Forelimb muscle (tissue), 1 donor: ENCODE measurements at places on chromosomes 7 and 10. TPM values are rescaled to one million over a fixed set of nuclear protein-coding genes. Genes with fewer than 3 reads are reported as not detected.

The FOXI2 gene
- polyA plus RNA-seq, result 0.47 TPM

The PILRA gene
- 2.6 TPM for polyA plus RNA-seq

The GPR15LG gene
- polyA plus RNA-seq, result not detected

The DGKB gene
- 0.53 TPM for polyA plus RNA-seq

The DPCD gene
- 14.1 TPM for polyA plus RNA-seq

The SLC29A4 gene
- 37.6 TPM for polyA plus RNA-seq

The C10orf105 gene
- polyA plus RNA-seq, result 0.06 TPM

The CPA4 gene
- 2.2 TPM for polyA plus RNA-seq

The CABCOCO1 gene
- 0.19 TPM for polyA plus RNA-seq

GRCh38 chr7:151272405-151272804, 23.9 kb upstream of the SMARCD3 start:
- no peak for DNase-seq

- DNase-seq, result no peak
Observed at GRCh38 chr7:12670000-12670729, 17.3 kb upstream of the ARL4A start.

DNA sequence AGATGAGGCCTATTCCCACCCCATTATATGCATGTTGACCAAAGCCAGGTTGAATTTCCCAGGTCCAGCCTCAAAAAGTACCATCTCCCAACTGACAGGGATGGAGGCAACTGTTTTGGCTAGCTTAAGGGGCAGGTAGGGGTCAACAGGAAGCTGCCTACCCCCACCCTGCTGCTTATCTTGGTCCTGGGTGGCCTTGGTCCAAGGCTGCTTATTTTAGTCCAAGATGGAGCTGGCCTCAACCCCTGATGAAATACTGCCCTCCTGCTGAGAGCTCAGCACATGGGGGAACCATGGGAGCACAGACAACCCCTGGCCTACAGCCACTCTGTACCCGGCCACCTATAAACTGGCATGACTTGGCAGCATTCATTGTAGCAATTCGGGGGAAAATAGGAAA, 23.1 kb downstream of the MYO1G start:
- no peak for DNase-seq

DNA sequence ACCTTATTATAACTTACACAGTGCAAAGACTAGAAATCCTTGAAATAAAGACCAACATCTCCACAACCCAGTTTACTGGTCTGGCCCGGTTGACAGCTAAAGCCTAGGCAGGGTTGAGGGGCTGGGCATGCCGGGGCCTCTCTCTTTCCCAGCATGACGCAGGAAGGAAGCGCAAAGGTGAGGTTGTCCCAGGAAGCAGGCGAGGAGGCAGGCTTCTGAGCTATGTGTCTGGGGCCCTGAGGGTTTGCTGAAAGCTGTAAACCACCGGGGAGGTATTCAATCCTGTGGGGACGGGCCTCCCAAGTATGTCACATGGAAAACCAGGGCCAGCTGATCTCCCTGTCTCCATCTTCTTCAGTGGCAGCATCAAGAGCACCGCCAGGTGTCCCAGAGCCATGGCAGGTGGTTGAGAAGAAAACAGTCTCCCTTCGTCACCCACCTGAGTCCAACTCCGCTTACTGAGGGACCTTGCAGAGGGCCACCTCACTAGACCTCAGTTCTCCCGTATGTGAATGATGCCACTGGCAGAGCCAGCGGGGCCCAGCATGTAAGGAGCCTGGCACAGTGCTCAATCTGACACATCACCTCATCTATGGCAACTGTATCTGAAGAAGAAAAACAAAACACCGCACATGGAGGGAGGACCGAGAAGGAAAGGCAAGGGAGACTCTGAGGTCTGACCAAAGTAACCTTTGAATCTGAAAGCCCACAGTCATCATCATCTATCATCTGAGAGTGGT, 49.5 kb downstream of the FAM53B start:
- no peak for DNase-seq

DNA sequence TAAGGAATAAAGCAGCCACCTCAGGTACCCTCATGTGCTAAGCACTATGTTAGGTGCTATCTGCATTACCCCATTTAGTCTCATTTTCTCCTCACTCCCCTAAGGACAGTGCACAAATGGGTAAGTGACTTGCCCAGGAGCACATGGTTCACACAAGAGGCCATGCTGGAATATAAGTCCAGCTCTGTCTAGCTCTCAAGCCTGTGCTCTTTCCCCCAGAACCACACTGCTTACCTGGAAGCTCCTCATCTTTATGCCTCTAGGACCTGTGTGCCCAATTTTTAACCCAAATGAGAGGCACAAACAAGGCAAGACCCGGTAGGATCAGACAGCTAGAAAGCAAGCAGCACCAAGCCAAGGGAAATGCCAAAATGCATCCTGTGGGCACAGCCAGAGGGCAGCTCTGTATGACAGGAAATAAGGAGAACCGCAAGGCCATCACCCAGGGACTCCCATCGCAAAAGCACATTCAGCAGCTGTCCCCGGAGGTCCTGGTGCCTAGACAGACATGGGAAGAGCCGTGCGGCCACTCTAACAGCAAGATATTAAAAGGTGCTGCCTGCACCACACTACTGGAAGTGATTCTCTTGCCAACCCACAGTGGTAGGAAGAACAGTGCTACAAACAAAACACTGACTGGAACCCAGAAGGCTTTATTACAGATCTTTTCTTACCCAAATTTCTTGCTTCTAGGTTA, 88.1 kb downstream of the GSAP start:
- no peak for DNase-seq

GRCh38 chr7:77627309-77627676, 69.0 kb upstream of the RSBN1L start:
- no peak for DNase-seq

GRCh38 chr7:117283371-117283770, 39.5 kb downstream of the WNT2 start:
- DNase-seq, result no peak

DNA sequence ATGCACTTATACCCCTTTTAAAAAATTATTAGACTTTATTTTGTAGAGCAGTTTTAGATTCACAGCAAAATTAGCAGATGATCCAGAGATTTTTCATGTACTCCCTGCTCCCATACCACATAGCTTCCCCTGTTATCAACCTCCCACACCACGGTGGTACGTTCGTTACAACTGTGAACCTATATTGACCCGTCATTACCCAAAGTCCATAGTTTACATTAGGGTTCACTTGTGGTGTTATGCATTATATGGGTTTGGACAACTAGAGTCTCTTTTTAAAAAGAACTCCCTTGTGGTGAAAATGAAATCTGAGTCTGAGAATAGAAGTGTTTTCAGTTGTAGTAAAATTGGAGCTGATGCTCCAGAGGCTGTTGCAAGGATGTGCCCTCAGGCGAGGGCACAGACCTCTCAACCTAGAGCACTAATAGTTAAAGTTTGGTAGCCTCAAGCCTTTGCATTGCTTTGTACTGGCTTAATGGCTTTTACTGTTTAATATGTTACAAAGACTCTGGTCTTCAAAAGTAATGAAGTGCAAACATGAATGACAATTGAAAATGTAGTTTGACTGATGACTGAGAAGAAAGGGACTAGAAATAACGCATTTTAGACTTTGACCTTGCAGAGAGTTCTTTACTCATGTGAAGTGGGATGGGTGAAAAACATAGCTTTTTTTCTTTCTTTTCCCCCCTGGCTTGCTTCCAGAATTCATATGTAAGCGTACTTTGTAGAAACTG, 30.6 kb upstream of the CSTF2T start:
- no peak for DNase-seq

GRCh38 chr7:140983802-140984201, 30.9 kb downstream of the MRPS33 start:
- DNase-seq, result no peak

GRCh38 chr10:70537398-70538194, 59.0 kb downstream of the PALD1 start:
- no peak for DNase-seq

DNA sequence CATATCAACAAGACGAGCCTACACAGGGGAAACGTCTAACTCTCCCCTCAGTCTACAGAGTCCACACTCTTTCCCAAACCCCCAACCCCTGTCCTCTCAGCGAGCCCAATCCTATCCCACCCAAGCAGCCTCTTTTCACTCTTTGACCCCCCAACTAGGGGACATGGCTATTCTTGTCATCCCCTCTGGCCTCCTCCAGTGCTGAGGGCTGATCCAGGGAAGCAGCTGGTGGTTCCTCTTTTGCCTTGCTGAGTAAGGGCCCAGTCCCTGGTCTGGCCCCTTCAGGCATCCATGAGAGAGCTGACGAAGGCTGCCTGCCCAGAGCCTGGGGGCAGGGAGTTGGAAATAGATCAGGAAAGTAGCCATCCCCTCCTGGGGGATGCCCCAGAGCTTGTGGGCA, 6.4 kb downstream of the NOBOX start:
- DNase-seq, result no peak

DNA sequence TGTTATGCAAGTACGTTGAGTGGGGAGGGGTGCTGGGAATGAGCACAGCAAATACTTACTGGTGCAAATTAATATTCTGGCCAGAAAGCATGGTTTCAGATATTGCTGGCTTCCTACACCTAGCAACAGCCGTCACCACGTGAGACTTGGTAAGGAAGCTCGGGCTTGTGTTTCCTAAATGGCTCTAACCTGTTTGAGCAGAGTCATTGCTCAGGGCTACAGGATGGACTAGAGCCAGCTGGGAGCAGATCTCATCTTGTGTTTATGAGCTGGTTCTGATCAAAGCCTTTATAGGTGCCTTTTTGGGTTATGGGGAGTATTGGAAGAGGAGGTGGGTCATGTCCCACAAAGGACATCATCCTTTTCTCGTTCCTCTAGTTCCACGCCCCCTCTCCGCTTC, 200.3 kb downstream of the BUB3 start:
- no peak for DNase-seq

- no peak for DNase-seq
Observed at GRCh38 chr7:21911341-21911875, 34.3 kb downstream of the CDCA7L start.

DNA sequence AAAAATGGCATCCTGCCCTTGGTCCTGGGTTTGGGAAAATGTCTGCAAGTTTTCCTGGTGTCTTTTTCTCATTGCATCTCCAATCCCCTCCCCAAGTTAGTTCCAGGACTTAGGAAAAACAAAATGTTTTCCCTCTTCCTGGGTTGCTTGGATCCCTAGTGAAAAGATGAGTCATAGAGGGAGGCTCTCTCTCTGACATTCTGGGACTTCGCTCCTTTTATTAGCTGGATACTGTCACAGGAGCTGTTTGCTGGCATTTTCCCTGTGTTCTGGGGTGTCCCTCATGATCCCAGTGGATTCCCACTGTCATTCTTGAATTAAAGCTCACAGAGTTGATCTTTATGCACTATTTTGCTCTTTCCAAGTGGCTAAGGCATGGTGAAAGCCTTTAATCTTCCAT, 316.4 kb upstream of the MBL2 start:
- DNase-seq, result no peak

DNA sequence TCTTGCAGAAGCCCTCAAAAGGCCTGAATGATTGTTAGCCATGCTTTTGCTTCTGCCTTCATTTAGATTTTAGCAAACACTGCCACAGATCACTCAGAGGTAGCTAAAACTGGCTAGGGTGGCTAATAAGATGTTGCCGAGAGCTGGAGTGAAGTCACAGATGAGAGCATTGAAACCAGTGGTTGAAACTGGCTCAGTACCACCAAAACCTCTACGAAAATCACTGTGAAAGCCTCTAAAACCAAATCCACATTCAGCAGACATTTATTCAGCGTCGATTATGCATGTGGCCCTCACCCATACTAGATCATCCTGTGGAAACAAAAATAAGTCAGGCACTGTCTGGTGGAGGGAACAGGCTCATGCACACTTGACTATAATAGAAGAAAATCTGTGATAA, 50.8 kb downstream of the PIK3CG start:
- DNase-seq, result no peak

GRCh38 chr10:98696516-98696915, 249.8 kb upstream of the HPS1 start:
- DNase-seq, result no peak

GRCh38 chr10:88216976-88217375, 353.6 kb downstream of the PTEN start:
- DNase-seq, result no peak

- DNase-seq, result no peak
Observed at GRCh38 chr7:30968294-30968693, 4.5 kb downstream of the GHRHR start.

DNA sequence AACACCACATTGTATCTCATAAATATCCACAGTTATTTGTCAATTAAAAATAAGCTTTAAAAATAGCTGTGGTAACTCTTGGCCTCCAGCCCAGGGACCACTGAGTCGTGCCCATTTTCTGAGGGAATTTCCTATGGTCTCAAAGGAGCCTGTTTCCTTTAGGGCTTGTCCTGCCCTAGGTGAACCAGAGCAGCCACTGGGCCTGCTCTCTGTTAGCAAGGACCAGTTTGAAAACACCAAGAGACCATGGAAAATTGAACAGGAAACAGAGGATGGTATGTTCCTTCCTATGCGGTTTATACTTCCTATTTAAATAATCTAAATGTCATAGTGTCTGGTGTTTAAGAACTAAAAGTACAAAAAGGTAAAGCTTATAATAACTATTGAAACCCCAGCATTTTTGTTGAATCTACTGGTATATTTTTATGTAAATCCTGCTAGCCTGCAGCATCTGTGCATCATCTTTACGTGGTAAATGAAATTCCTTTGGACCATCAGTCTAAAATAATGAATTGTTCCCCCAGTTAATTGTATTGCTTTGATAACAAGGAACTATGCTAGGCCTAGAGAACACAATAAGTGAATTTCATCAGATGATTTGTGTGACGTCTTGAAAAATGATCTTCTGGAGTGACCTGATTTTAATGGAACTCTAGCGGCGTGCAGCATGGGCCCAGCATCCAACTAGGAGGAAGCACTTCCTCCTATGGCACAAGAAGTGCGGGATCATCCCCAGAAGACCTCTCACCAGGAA, 333.7 kb downstream of the GFRA1 start:
- DNase-seq, result no peak

DNA sequence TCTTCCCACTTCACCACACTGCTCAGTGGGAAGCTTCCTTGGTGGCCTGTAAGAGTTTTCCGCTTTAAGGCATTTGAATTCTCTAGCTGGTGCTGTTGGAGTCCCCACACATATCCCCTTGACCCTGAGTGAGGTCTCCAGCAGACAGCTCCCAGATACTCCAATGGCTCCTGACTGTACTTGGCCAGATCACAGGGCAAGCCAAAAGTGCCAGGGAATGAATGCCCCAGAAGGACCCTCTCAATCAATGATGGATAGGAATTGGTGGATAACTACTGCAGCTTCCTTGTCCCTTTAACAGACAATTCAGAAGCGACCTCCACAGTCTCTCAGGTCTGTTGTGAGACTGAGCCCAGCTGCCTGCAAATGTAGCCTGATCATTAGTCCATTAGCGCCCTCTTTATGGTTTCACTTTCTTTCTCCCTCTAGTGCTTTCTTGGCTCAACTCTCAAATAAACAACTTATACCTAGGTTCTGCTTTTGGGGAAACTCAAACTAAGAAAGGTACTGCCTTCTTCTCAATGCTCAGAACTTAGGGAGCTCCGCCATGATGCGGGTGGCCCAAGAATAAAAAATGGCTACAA, 283.0 kb downstream of the TCF7L2 start:
- DNase-seq, result no peak

GRCh38 chr7:19296617-19297016, 151.4 kb upstream of the FERD3L start:
- no peak for DNase-seq

GRCh38 chr10:72079356-72079755, 9.0 kb downstream of the SPOCK2 start:
- no peak for DNase-seq
